ENCODE measurements at places on chromosomes 1 and 21.
A peak's percentile ranks its signal among the peaks of the same experiment; 100 is the strongest.

- H3K36me3 ChIP-seq: no peaks in the 10 kb centered on the region
- no peak overlapping the region for H3K27ac ChIP-seq
- H3K4me3 ChIP-seq: no peak overlapping the region
- peaks cover 53% of the 10 kb centered on the region for H3K27me3 ChIP-seq
- DNase-seq: no peak
Observed at GRCh38 chr1:156648496-156648895, 6.6 kb downstream of the BCAN start.

GRCh38 chr1:198763298-198763714 is 124.5 kb downstream of the PTPRC start:
- H3K36me3 ChIP-seq: no peaks in the 10 kb centered on the region
- H3K27ac ChIP-seq: no peak overlapping the region
- H3K4me3 ChIP-seq: no peak overlapping the region
- no peaks in the 10 kb centered on the region for H3K27me3 ChIP-seq

DNA sequence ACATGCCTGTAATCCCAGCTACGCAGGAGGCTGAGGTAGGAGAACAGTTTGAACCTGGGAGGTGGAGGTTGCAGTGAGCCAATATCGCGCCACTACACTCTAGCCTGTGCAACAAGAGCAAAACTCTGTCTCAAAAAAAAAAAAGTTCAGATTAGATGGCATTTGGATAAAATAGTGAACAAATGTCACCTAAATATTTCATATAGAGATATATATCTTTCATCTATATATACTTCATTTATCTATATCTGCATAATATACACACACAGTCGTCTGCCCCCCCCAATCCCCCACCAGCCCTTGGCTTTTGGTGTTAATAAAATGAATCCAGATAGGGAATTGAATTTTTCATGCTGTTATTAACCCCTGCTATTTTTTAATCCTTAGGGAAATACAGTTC is 5.0 kb downstream of the PPP1R15B start:
- DNase-seq: no peak
- 0 out of 2 replicates have a peak overlapping the region, but pooled peaks have one; percentile 0 for H3K27ac ChIP-seq
- peak overlapping the region; percentile 99 for H3K4me3 ChIP-seq
- no peaks in the 10 kb centered on the region for H3K27me3 ChIP-seq
- peaks cover 62% of the 10 kb centered on the region for H3K36me3 ChIP-seq

- H3K4me3 ChIP-seq: no peak overlapping the region
- peaks cover 46% of the 10 kb centered on the region for H3K27me3 ChIP-seq
- no peak overlapping the region for H3K27ac ChIP-seq
- DNase-seq: no peak
- H3K36me3 ChIP-seq: no peaks in the 10 kb centered on the region
Observed at GRCh38 chr1:26360807-26361604, 7.1 kb upstream of the CRYBG2 start.

GRCh38 chr1:8408151-8408839 is 90.4 kb downstream of the SLC45A1 start:
- peaks cover 15% of the 10 kb centered on the region for H3K36me3 ChIP-seq
- H3K27ac ChIP-seq: peak overlapping the region; percentile 80
- H3K27me3 ChIP-seq: no peaks in the 10 kb centered on the region
- H3K4me1 ChIP-seq: peaks cover 61% of the 10 kb centered on the region
- DNase-seq: peak; percentile 80
- H3K4me3 ChIP-seq: peak overlapping the region; percentile 19

DNA sequence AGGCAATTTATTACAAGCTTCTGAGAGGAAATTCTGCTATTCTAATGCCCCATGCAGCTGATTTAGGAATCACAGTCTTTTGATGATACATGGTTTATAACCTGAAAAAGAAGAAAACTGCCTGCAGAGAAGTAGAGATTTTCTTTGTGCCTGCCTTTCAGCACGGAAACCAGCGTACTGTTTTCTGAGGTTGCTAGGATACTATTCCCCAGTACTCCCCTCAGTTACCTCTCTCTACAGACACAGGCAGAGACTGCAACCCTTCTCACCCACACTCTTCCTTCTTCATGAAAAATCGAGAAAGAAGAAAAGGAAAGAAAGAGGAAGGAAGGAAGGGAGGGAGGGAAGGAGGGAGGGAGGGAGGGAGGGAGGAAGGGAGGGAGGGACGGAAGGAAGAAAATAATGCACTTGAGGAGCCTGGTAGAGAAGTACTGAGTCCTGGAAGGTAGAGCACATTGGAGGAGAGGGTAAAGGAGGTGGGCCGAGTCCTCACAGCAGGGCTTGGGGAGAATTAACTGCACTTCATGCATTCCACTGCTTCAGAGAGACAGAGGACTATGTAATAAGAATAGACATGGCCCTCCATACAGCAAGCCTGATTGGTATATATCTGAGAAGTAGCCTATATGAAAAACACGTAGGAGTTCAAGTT is 21.9 kb downstream of the RGS2 start:
- H3K27ac ChIP-seq: no peak overlapping the region
- no peak overlapping the region for H3K4me3 ChIP-seq

- no peaks in the 10 kb centered on the region for H3K4me1 ChIP-seq
- peak; percentile 9 for DNase-seq
- H3K4me3 ChIP-seq: no peak overlapping the region
- no peak overlapping the region for H3K27ac ChIP-seq
- H3K27me3 ChIP-seq: no peaks in the 10 kb centered on the region
Observed at GRCh38 chr1:66834926-66835325, 33.9 kb upstream of the INSL5 start.

- peak; percentile 34 for DNase-seq
- no peaks in the 10 kb centered on the region for H3K36me3 ChIP-seq
- peaks cover 52% of the 10 kb centered on the region for H3K27me3 ChIP-seq
- no peaks in the 10 kb centered on the region for H3K4me1 ChIP-seq
- H3K4me3 ChIP-seq: no peak overlapping the region
- H3K27ac ChIP-seq: no peak overlapping the region
Observed at GRCh38 chr1:148353461-148354283, 129.4 kb downstream of the PPIAL4G start.

DNA sequence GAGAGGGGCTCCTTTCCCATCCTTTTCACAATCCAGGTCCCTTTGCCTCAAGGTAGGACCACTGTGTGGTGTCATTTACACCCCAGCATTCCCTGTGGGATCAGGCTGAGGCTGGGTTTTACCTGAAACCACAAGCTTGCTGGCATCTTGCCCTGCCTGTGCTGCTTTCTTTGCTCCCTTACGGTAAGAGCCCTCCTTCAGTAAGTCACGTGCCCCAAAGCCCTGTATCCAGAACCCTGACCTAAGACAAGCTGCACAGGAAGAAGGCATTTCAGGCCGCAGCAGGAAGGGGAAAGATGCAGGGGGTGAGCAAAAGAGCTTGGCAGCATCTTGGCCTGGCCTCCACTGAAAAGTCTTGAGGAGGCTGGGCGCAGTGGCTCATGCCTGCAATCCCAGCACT is 58.4 kb downstream of the KLHDC7A start:
- no peak overlapping the region for H3K4me3 ChIP-seq
- H3K27me3 ChIP-seq: 0 out of 2 replicates have a peak, but pooled peaks cover 5% of the 10 kb centered on the region
- H3K4me1 ChIP-seq: no peaks in the 10 kb centered on the region
- H3K27ac ChIP-seq: no peak overlapping the region
- no peaks in the 10 kb centered on the region for H3K36me3 ChIP-seq
